ENCODE measurements at places on chromosomes 6 and 20.
A peak's percentile ranks its signal among the peaks of the same experiment; 100 is the strongest.

GRCh38 chr6:49978332-49979226 is 9.2 kb upstream of the DEFB113 start:
- no peak for DNase-seq

DNA sequence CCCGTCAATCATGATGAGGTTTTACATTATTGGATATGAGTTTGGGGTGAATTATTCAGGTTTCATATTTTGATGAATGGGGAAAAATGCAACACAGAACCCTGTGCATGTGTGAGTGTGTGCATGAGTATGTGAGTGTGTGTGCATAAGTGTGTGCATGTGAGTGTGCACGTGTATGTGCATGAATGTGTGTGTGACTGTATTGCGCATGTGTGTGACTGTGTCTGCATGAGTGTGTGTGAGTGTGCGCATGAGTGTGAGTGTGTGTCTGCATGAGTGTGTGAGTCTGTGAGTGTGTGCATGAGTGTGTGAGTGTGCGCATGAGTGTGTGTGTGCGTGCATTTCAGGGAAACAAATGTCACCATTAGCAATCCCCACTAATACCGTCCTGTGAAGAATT is 18.5 kb upstream of the CDH4 start:
- DNase-seq, result no peak

GRCh38 chr6:122657601-122658000 is 47.4 kb downstream of the PKIB start:
- DNase-seq, result peak; percentile 28

DNA sequence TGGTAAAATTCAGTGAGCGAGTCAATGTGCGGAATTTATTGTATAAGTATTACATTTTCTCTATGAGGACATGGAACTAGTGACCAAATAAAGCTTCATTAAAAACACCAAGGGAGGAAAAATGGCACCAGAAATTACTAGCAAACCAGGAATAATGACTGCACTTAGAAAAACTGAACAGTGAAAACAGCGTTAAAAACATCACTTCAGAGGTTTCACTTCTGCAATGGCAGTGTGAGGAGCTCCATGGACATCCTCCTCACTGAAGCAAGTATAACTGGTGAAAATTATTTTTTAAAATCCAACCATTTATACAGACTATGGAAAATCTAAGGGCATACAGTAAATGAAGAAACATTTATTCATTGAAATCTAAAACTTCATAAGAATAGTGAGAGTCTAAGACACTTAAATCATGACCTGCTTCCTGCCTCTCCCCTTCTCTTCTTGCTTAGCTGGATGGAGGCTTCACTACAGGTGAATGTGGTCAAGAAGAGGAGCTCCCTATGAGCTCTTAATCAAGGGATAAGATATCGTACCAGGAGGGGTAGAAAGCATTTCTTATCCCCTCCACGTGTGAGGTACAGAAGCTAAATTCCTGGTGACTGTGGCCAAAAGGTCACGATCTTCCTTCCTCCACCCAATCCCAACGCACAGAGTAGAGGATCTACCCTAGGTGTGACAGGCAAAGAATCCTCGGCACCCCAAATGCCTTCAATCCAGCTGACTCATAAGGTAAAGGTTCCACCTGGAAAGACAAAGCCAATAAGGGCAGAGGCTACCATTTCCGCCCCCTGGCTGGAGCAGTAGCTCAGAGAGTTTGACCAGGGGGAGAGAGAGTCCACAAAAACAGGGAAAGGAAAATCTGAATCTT is 12.3 kb upstream of the ASF1A start:
- no peak for DNase-seq

GRCh38 chr6:70107852-70108629 is 194.8 kb downstream of the COL9A1 start:
- DNase-seq, result peak; percentile 29

DNA sequence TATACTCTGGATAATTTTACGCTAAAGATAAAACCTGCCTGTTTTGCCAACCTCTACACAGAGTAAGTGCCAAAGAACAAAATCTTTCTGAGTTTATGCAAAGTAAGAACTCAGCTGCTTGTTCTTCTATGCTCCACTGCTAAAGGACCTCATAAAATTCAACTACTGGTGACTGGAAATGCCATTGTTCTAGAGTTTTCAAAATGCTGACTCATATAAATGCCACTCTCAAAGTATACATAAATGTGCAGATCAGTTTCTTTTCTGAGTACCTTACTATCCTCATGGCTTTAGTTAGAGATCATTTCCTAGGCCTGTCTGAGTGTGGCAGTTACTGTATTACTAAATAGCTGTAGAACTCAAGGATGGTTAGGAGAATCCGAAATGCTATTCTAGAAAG is 45.6 kb downstream of the LYRM4 start:
- peak; percentile 8 for DNase-seq

DNA sequence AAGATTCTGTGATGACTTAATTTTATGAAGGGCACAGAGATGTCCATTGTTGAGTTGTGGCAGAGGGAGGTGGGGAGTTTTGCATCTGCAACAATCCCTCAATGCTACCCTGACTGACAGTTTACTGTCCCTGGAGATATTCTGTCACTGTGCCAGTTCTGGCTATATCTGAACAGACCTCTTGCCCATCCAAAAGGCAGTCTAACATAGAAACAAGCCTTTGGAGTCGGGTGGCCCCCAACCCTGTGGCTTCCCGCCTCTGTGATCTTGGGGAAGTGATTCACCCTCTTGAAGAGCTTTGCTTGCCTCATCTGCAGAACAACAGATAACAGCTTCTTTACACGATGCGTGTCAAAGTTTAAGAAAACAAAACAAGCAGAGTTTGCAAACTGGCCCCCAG is 3.8 kb upstream of the E2F1 start:
- peak; percentile 83 for DNase-seq

DNA sequence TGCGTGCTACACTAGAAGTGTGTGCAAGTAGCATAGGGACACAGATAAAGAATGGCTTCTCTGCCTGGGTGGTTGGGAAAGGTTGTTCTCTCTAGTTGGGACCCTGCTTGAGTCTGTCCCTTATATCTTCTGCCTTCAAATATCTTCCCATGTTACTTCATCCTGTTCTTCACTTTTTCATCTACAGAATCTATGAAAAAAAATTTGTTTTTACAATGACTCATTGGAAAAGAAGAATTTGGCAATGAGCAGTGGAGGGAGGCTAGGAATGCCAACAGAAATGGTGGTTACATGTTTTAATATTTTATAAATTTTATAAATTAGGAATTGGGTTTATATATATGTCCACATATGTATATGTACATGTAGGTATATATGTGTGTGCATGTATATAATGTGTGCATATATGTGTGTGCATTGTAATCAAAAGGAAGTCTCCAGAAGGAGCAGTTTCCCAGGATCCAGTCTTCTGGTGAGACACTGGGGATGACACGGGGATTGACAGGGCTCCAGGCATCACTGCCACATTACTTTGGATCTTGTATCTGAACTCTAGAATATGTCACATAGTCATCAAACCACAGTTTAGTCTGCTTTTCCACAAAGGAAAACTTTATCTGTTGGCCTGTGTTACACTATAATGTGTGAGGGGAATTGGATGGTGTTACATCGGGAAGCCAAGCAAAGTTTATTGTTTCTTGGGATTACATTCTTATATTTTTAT is 75.3 kb upstream of the RIPOR2 start:
- no peak for DNase-seq

GRCh38 chr6:27332692-27333641 is 20.9 kb upstream of the POM121L2 start:
- peak; percentile 84 for DNase-seq

- no peak for DNase-seq
Observed at GRCh38 chr6:35092362-35093117, 48.6 kb downstream of the TCP11 start.

GRCh38 chr6:35698858-35699257 is 10.1 kb upstream of the FKBP5 start:
- DNase-seq, result no peak

DNA sequence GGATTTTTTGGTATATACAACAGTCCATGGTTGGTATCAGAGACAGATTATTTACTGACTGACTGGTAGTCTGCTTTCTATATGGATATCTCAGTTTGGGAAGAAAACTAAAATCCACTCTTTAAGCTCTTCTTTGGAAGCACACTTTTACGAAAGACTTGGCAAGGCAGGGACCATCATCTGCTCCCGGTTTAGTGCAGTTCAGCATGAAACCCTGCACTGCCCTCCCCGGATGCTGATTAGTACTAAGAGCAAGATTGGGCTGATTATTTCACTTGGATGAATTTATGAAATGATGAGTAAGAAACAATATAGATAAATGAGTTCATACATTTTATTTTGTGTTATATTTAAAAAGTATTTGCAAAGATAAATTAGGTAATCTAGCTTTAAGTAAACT is 56.3 kb downstream of the RGS17 start:
- no peak for DNase-seq

- peak; percentile 27 for DNase-seq
Observed at GRCh38 chr6:1208876-1209275, 103.0 kb upstream of the FOXQ1 start.

- DNase-seq, result no peak
Observed at GRCh38 chr20:3927486-3928291, 38.5 kb downstream of the PANK2 start.

DNA sequence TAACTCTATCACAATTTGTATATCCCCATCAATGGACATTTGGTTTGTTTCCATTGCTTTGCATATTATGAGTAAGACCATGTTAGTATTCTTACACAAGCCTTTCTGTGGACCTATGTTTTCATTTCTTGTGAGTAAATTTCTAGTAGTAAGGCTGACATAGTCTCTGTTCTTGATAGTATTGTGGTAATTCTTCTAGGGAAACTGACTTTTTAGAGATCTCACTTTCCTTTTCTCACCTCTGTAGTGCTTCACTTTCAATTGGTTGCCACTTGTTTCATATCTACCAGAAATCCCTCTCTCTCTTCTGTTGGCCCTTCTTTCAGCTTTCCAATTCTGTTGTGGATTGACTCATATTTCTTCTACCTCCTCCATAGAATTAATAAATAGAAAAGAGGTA is 8.5 kb downstream of the ISM1 start:
- no peak for DNase-seq

DNA sequence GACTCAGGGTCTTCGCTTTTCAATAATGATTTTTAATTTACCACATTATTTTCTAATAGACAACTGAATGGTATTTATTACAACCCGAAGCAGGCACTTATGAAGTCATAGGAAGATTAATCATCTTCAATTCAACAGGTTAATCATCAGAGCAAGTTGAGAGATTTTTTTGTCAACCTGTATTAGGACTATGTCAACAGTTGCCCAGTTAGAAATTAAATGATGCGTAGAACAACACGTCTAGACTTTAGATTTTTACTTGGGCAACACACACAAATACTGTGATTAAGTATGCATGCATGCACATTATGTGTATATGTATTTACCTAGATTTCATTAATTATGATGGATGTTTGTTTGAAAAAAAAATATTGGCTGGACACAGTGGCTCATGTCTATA is 4.3 kb downstream of the ILRUN start:
- DNase-seq, result no peak

GRCh38 chr6:157184202-157185015 is 138.9 kb downstream of the TMEM242 start:
- peak; percentile 54 for DNase-seq

- DNase-seq, result no peak
Observed at GRCh38 chr6:110882824-110883554, 8.4 kb downstream of the AMD1 start.

DNA sequence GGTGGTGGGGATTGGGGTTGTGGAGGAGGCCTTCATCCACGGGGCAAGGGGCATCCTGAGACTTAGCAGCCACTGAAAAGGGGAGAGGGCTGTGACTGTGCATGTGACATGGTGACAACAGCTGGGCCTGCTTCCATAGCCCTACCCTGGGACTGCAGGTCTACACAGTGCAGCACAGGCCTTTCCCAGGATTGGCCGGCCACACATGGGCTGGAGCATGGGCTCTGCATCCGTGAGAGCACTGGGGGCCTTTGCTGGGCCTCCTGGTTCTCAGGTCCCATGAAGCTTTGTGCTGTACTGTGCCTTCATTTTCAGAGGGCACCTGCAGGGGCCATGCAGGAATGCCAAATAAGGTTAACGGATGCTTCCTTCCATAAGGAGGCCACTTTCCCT is 56.0 kb downstream of the ZDHHC14 start:
- no peak for DNase-seq

- DNase-seq, result peak; percentile 8
Observed at GRCh38 chr6:38057994-38058393, 238.5 kb downstream of the ZFAND3 start.

GRCh38 chr6:63690221-63690620 is 54.6 kb downstream of the PHF3 start:
- no peak for DNase-seq

- no peak for DNase-seq
Observed at GRCh38 chr20:49448917-49449316, 33.6 kb downstream of the KCNB1 start.

Data from A172 (cell line).